IMR-90 (cell line): ENCODE measurements at places on chromosomes 12 and 14.

DNA sequence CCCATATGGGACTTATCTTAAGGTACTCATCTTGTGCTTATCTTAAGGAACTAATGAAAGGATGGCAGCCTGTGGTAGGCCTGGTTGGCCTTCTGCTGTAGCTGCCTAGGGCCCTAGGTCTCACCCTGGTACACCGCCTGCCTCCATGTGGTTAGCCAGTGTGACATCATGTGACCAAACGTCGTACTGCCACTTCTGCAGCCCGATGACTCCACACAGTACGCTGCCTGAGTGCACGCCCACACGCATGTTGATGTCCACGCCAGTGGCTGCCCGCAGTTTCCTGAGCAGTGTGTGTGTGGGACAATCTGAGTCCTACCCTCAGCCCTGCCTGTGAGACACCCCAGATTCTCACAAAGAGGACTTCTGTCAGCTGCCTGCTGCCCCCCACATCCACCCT, 5.1 kb downstream of the ADCY4 start:
- DNase-seq = no peak

- DNase-seq = no peak
These were observed 69.9 kb upstream of the C14orf180 start for GRCh38 chr14:104509673-104510072.

GRCh38 chr14:27228053-27228452, 630.2 kb upstream of the NOVA1 start:
- no peak for DNase-seq

DNA sequence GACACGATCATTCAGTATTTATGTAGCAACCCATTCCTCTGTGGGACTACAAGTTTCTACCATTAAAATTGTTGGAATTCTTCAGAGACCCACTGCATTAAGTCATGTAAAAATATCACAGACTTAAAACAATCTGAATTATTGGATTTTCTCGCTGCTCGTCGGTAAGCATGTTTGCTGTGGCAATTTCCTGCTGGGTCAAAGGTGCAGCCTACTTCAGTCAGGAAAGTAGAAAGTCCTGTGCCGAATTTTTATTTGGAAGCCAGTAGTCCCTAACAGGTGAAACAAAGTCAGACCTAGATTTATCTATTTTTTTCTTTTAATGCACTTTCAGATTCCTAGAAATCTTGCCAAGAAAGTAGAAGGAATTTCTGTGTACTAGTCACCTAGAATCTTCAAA, 110.4 kb upstream of the MYL2 start:
- DNase-seq = no peak

DNA sequence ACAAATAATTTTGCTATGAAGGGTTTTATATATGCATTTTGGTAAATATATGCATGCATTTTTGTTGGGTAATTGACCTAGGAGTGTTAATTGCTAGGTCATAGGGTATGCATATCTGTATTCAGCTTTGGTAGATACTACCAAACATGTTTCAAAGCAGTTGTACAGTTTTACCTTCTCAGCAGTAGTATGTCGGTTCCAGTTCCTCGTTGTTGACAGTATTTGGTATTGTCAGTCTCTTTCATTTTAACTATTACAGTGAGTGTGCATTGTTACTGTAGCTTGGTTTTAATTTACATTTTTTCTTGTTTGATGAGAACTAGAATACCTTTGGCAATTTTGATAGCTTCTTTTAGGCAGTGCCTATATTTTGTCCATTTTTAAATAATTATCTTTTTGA, 98.9 kb downstream of the ARID2 start:
- no peak for DNase-seq

DNA sequence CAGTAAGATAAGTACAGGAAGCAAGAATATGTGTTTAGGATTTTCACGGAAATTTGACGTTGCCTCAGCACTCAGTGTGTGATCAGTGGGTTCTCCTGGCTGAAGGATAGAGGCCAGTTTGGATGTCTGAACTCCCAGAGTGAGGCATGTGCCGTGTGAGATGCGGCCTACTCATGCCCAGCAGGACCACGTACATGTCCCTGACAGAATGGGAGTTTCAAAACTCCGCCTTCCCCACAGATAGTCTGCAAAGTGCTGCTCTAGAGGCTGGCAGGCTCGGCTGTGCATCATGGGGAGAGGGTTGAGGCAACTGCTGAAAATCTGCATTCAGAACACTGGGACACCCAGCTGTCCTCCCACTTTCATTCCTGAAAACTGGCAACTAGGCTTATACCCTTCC, 58.3 kb downstream of the NINJ2 start:
- DNase-seq = no peak

DNA sequence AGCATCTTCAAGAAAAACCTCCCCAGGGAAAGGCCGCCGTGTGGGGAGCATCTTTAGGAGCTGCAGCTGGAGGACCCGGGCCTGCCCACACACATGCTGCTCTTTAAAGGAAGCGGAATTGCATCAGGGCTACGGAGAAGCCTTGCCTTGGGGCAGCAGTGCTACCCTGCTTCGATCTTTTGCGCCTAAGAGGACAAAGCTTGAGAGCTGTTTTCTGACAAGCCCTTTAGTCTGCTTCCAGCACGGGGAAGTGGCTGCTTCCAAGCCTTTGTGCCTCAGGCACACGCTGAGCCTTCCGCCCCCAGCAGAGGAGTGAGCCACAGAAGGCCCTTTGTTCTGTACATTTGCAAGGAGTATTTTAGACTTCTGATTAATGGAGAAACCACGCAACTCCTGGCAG, 31.5 kb downstream of the COA8 start:
- DNase-seq = peak; percentile 74

GRCh38 chr14:100714258-100714892, 12.3 kb upstream of the DLK1 start:
- DNase-seq = no peak
